ENCODE measurements at places on chromosomes 4 and X. TPM values are rescaled to one million over a fixed set of nuclear protein-coding genes. Genes with fewer than 3 reads are reported as not detected.

ITIH6 gene
- total RNA-seq = not detected

TCEAL6 gene
- total RNA-seq = not detected

PRKG2 gene
- 0.99 TPM for total RNA-seq

GUCY1A1 gene
- total RNA-seq = 7.6 TPM

MTM1 gene
- 5.4 TPM for total RNA-seq

NUDT11 gene
- total RNA-seq = 2.0 TPM

CCKAR gene
- total RNA-seq = 1.0 TPM

RBMXL3 gene
- not detected for total RNA-seq

MAGEA4 gene
- not detected for total RNA-seq

PAGE2 gene
- total RNA-seq = not detected

CENPVL3 gene
- not detected for total RNA-seq

PDCL2 gene
- total RNA-seq = not detected

ABCD1 gene
- 11.2 TPM for total RNA-seq

NPY1R gene
- total RNA-seq = 14.0 TPM

GNRHR gene
- total RNA-seq = not detected

DUSP9 gene
- not detected for total RNA-seq
